Stimulated activated CD8-positive, alpha-beta memory T cell treated with anti-CD3 and anti-CD28 coated beads, Interleukin-4, amount 100 ng/mL, for 48 hours (primary cell): ENCODE measurements at places on chromosomes 4 and X.

DNA sequence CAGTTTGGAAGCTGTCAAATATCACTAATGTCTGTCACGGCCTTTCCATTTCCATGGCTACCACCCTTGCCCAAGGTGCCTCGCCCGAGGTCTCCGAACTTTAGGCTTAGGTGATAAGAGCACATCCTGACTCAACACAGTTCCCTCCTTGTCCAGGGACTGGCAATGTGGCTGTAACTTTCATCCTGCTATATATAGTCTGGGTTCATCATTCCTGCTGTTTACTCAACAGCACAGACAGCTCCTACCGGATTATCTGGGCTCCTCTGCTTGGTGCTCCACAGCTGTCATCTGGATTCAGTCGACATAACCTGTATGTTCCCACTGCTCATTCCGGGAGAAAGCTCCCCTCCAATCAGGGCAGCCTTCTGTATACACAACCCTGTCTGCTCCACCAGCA lies 51.2 kb downstream of the GATB start:
- DNase-seq = no peak

GRCh38 chr4:174209341-174209740 lies 74.1 kb downstream of the FBXO8 start:
- no peak for DNase-seq

GRCh38 chrX:3549411-3549911 lies 164.0 kb downstream of the PRKX start:
- no peak for DNase-seq

- DNase-seq = no peak
Observed at GRCh38 chr4:54547299-54548097, 110.3 kb upstream of the KIT start.

- DNase-seq = no peak
Observed at GRCh38 chrX:24341795-24342194, 18.6 kb upstream of the SUPT20HL1 start.
